Type B pancreatic cell (in vitro differentiated cells): ENCODE measurements at places on chromosomes 16 and 17. TPM values are rescaled to one million over a fixed set of nuclear protein-coding genes. Genes with fewer than 3 reads are reported as not detected.

DNA sequence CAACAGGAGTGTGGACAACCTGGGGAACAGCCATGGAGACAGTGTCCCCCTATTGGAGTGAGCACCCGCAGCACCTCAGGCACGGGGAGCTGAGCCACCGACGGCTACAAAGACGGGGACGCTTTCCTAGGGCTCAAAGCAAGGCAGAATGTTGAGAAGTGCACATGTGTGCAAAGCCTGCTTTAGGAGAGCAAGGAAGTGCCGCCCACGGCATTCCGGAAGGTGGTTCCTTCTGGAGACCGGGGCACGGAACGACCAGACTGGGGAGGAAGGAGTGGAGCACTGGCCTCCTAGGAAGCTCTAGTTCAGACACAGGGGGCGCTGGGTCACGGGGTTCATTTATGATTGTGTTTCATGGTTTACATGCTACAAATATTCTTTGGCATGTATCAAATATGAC is 52.2 kb downstream of the TBC1D16 start:
- no peak for DNase-seq

- peak; percentile 51 for DNase-seq
Observed at GRCh38 chr17:2982854-2983253, 80.6 kb downstream of the OR1D5 start.

DNA sequence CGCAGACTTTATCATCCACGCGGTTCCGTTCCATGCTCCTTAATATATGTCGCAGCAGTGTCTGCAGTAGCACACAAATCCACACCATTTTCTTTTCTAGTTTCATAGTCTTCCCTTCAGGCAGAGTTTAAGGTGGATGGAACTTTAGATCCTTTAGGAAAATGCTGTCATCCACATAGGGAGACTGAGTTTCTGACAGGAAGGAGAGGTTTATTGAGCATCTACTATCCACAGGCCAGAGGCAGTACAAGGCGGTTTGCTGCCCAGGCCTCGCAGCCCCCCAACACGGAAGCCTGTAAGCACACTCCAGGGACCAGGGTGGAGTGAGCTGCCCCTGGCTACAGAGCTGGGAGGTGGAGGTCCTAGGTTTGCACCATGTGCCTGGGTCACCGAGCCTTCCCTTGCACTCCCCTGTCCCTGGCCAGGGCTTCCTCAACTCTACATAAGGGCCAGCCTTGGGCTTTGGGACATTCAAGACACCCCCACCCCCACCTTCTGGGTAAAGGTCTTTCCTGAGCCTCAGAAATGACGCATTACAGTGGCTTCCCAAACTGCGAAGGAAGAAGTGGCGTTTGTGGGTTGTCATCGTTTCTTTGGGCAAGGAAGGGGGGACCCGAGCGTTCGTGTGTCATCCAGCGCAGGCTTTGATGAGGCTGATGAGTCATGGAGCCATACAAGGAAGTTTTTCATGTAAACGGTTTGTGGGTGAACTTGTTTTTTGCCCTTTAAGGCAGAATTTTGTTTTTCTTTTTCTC is 146.5 kb upstream of the PLCG2 start:
- DNase-seq: no peak

GRCh38 chr17:51275381-51275780 is 15.0 kb downstream of the UTP18 start:
- DNase-seq: no peak

DNA sequence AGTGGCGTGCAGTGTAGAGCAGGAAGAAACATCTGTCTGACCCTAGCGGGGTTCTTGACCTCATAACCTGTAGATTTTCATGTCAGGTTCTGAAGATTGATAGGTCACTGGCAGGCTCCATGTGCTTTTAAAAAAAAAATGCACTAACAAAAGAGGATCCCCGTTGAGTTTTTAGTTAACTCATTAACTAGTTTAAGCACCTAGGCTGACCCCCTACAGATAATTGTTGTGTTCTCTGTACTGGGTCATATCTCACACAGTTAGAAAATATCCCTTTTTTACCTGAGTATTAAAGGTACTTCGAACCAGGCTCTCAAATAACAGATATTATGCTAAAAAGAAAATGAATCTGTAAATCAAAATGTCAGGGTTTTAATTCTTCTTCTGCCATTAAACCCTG is 676.6 kb downstream of the CDH11 start:
- DNase-seq: no peak

DNA sequence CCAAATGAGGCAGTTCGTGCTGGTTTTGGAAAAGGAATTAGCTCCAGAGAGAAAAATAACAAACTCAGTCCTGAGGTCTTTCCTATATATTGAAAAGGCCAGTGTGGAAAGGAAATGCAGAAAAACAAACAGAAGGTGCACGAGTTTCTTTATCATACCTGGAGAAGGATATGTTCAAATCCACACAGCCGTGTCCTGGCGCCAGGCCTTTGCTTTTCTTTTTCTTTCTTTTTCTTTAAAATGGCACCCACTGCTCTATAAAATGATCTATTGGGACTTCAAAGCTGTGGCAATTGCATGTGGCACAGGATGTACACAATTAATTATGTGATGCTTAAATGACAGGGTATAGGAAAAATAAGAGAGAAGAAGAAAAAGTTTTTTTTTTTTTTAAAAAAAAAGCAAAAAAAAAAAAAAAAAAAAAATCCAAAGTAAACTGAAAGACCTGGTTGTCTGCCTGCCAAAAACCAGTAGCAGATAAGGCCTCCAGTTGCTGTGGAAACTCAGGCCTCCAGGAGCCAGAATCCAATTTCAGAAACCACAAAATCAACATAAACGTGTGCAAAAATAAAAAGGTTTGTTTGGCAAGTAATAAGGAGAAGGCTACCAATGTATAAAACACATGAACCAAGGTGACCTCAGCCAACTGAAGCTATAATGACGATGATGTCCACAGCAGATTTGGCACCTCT is 957.6 kb upstream of the SOX9 start:
- no peak for DNase-seq

DNA sequence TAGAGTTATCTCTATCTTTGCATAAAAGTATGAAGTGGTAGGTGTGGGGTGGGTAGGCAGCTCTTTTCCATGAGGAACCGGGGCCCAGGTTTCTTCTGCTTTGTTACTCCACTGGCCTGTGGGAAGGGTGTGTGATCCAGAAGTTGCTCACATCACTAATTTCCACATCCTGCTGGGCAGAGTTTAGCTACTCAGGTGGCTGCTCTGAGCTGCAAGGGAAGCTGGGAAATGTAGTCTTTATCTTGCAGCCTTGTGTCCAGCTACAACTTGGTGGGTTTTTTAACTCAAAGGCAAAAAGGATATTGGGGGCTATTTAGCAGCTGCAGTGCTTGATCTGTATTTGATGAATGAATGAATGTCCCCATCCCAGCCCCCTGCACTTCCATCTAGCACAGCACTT is 335.3 kb downstream of the SNX29 start:
- DNase-seq: no peak

The CD300H gene
- not detected in 2 replicates for total RNA-seq

The ASPSCR1 gene
- total RNA-seq: 31.5 and 35.6 TPM in 2 replicates

The HES7 gene
- 0.46 TPM in 1 of 2 replicates, not detected in the other for total RNA-seq

GRCh38 chr17:69961501-69962145 is 113.4 kb upstream of the KCNJ16 start:
- no peak for DNase-seq

The CACNG5 gene
- 0.68 TPM in 1 of 2 replicates, not detected in the other for total RNA-seq

- DNase-seq: no peak
Observed at GRCh38 chr17:17114592-17115225, 72.5 kb downstream of the MPRIP start.
